NCI-H748 treated with DMSO at 0.1 percent for 48 hours (cell line): ENCODE measurements at places on chromosomes 11 and 22.

DNA sequence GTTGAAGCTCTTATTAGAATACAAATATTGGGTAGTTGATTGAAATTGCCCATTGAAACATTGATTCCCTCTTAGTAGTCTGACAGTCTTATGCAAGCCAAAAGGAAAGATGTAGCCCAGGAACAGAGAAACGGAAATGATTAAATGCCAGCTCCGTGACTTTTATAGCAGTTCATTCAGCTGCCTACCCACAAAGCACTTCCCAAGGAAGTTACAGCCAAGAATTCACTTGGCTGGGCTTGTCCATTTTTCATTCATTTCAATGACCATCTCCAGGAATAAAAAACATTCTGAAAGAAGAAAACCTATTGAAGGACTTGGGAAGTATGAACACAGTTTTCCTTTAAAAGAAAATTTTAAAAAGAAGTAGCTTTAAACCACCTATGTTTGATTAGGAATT lies 62.0 kb downstream of the NCAM1 start:
- DNase-seq: no peak

- DNase-seq: no peak
Observed at GRCh38 chr11:16382186-16382585, 25.8 kb upstream of the SOX6 start.

DNA sequence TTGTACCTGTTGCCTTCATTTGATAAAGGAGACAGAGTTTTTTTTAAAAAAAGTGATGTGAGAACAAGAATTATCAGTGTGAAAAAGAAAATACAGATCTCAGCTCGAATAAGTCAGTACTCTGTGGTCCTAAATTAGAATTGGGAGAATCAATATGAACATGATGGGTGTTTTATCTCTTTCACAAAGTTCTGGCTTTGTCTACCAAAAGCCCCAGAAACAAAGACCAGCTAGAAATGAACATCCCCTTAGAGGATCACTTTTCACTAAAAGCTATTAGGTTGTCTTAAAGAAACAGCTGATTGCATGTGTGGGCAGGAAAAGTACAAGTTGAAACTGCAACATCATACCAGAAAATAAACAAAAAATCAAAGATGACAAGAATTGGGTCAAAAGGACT lies 8.4 kb upstream of the ST14 start:
- DNase-seq: no peak

DNA sequence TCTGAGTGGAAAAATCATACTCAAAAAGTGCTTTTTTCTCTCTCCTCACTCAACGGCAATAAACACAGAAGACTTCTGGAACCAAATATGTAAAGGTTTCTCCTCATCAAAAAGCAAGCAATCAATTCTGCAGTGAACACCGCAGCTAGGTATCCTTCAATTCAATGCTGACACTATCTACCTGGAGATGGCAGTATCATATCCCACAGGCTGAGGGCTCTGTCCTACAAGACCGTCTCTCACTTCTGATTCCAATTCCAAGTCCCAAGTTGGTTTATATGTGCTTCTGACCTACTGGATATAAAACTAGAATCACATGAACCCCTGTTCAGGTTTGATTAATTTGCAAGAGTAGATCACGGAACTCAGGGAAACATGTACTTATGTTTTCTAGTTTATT lies 59.7 kb upstream of the LUZP2 start:
- DNase-seq: no peak

DNA sequence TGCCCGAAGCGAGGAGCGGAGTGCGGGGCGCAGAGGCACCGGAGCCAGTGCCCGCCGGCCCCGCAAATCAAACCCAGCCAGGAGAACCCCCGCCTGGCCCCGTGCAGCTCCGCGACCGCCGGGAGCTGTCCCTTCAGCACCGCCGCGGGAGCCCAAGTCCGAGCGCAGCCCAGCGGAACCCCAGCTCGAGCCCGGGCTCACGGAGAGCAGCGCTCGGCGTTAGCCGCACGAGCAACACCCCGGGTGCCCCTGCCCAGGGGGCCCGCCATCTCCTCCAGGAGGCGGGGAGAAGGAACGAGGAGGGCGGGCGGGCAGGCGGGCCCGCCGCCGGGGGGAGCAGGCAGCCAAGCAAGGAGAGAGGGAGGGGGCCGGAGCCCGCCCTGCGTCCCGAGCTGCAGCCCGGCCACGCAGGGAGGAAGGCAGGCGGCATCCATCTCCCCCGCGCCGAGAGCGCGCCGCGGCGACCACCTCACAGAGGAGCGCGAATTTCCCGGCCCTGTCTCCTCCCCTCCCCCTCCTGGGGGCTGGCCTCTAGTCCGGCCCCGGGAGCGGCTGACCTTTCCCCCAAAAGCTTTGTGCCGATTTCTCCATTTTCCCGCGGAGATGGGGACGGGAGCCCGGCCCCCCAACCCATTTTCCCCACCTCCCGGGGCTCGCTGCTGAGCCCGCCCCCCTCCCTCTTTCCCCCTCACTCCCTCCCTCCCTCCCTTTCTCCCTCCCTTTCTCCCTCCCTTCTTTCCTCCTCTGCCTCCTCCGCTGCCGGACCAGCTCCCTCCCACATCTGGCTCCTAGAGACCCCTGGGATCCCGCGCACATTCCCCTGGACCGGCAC lies 621 bp downstream of the KCNC1 start:
- no peak for DNase-seq

DNA sequence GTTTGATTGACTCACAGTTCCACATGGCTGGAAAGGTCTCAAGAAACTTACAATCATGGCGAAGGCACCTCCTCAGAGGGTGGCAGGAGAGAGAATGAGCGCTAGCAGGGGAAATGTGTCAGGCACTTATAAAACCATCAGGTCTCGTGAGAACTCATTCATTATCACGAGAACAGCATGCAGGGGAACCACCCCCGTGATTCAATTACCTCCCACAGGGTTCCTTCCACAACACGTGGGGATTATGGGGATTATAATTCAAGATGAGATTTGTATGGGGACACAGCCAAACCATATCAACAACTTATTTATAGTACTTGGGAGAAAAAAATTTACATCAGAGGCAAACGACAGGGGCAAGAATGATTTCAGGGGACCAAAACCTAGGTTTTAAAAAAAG lies 3.0 kb downstream of the ME3 start:
- DNase-seq: no peak

- no peak for DNase-seq
Observed at GRCh38 chr11:57867966-57868365, 106.4 kb downstream of the CTNND1 start.

DNA sequence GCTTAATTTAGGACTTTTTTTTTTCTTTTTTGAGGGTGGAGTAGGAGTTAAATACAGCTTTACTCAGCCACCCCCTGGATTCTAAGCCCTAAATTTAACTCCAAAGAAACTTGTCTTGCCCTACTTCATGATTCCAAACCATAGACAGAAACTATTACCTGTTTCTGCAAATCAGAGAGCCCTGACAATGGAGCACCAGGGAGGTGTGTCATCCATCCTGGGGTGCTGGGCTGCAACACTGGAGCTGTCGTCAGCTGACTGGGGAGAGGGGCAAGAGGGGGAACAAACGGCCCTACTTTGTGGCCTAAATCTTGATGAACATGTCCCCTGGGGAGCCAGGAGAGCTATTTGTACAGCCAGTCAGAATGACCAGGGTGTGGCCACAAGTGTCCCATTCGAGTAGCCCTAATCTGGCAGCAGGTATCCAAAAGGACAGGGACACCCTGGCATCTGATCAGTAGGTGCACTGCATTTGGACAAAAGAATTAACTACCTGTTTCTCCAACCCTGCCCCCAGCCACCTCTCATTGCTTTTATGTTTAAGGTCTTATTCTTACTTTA lies 50.8 kb downstream of the PLEKHA7 start:
- DNase-seq: no peak

GRCh38 chr22:27639248-27640086 lies 162.1 kb downstream of the MN1 start:
- no peak for DNase-seq

DNA sequence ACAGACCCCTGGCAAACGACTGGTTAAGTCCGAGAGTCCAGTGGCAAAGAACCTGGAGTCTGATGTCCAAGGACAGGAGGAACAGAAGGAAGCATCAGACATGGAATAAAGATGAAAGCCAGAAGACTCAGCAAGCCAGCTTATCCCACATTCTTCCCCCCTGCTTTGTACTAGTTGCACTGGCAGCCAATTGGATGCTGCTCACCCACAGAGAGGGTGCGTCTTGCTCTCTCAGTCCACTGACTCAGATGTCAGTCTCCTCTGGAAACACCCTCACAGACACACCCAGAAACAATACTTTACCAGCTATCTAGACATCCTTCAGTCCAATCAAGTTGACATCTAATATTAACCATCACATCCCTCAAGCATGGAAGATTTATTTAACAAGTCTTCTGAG lies 1265.8 kb upstream of the CNTN5 start:
- no peak for DNase-seq

DNA sequence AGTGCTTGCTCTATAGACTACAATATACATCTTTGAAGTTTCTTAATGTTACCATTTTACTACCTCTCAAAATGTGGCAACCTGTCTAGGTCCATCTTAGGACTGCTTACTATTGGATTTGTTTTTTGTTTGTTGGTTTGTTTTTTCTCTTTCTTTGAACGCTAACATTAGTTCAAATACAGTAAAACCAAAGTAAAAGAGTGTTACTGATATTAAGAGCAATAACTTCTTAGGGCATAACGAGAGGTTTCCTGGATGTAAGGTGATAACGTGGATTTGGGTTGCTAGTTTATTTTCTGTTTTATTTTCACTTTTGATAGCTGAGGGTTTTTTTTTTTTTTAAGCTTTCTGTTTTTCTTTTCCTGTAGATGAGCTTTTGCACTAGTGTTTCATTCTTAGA lies 43.6 kb downstream of the TMEM135 start:
- DNase-seq: no peak
